ENCODE measurements at places on chromosomes 13 and 19.

GRCh38 chr13:73421310-73421912 lies 362.6 kb downstream of the KLF5 start:
- DNase-seq, result peak; percentile 71

- no peak for DNase-seq
Observed at GRCh38 chr19:39818626-39819097, 15.3 kb downstream of the DYRK1B start.

DNA sequence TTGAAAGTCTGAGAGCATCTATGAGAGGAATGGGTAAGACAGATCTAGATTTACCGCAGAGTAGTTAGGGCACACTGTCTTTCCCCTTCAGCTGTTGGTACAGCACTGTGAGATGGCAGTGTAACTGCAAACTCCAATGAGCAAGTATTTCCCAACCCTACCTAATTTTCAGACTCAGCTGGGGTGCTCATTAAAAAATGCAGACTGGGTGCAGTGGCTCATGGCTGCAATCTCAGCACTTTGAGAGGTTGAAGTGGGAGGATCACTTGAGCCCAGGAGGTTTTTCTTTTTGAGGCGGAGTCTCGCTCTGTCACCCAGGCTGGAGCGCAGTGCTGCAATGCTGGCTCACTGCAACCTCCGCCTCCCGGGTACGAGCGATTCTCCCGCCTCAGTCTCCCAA lies 12.6 kb downstream of the QPCTL start:
- DNase-seq, result no peak

- no peak for DNase-seq
Observed at GRCh38 chr13:48590141-48590901, 57.4 kb upstream of the RCBTB2 start.
